ENCODE measurements at places on chromosomes 16 and 17.

GRCh38 chr17:61211236-61211635, 188.4 kb upstream of the TBX2 start:
- DNase-seq = no peak

GRCh38 chr16:66647866-66648265, 43.4 kb downstream of the CMTM3 start:
- DNase-seq = no peak

DNA sequence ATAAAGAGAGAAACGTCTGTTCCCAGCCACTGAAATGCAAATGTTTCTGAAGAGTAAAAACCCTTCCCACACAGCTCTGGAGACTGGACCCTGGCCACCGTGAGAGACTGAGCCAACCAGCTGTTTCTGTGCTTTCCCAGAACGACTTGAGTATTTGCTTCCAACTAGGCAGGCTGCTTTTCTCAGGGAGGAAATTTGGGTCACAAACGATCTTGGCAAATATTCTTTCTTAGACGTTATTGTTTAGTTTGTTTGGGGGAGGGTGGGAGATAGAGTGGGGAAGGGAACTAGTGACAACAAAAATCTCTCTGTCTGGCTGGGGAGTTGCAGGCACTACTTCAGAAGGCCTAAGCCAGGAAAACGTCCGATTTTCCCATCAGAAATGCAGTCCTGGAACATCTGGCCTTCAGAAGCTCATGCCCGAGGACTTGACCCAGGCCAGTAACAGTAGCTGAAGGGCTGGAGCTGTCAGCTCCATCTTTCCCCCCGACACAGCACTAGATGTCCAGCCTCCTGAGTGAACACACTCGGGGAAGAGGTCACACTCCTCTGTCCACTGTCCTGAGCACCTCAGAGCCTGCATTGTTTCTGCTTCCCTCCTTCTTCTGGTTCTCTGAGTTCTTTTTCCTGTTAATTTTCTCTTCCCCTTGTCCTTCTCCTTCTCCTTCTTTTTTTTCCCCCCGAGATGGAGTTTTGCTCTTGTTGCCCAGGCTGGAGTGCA, 4.0 kb downstream of the CCDC92B start:
- no peak for DNase-seq

DNA sequence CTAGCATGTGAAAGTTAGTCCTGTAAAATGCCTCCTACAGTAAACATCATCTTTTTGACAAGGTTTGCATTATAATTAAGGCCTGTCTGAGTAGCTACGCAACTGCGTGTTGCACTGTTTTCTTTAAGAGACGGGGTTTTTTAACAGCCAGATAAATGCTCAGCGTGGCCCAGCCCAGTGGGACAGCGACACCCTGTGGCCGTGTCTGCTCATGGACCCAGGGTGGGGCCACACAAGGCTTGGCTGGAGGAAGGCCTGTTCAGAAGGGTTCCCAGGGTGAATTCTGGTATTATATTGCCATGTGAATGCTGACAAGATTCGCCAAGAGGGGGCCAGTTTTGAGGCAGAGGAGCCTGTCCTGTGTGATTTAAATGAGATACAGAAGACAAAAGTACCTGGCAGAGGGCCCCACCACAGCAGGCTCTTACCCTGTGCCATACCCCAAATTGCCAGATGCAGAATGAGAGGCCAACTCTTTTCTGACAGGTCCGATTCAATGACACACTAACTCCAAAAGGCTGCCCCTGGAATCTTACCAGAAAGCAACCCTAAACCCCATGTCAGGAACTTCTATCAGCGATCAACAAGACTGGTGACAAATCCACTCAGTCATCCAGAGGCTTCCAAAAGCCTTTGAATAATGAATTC, 65.9 kb upstream of the IRX6 start:
- DNase-seq = no peak

- DNase-seq = no peak
These were observed 98.5 kb downstream of the TNFRSF13B start for GRCh38 chr17:16873174-16874035.

GRCh38 chr16:4385789-4386450, 14.3 kb downstream of the VASN start:
- no peak for DNase-seq

GRCh38 chr16:85051067-85051581, 23.5 kb downstream of the KIAA0513 start:
- no peak for DNase-seq

GRCh38 chr16:21103941-21104860, 46.4 kb downstream of the DNAH3 start:
- DNase-seq = no peak

- DNase-seq = no peak
These were observed 64.9 kb downstream of the ZNF652 start for GRCh38 chr17:49297141-49297540.

DNA sequence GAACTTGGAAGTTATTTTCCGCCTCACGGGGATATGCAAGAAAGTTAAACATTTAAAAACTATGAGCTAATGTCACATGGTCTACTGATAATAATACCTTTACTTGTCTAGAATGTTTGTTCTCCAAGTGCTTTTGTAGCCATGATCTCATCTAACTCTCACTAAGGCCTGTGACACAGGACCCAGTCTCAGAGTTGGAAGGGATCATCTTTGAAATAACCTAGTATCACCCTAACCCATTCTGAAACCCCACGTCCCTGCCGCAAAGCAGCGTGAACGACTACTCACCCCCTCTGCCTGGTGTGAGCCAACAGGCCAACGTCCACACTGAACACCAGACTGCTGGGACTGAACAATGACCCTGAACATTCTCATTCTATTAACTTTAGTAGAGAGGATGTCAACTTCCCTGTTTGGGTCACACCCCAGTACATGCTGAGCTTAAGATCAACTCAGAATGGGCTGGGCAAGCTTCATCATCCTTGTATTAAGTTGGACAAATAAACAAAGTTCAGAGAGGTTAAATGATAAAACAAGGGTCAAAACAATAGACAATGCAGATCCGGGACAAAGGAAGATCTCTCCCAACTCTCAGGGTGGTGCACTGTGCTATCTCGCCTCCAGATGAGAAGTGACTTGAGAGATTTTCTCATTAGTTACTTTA, 54.8 kb upstream of the BCAR1 start:
- DNase-seq = no peak

DNA sequence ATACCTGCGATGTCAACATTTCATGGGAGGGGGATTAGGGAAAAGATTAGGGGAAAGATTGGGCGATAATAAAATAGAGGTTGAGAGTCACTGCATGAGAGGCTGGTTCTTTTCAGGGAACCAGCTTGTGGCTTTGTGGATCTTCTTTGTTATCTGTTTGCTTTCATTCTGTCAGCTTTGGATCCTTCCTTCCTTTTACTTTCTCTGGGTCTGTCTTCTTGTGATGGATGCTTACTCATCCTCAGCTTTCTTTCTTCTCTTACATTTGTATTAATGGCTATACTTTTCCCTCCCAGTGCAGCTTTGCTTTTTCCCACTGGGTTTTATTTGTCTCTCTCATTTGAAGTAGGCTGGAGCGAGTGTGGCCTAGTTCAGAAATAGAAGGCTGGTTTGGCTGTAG, 47.1 kb downstream of the RPTOR start:
- no peak for DNase-seq

DNA sequence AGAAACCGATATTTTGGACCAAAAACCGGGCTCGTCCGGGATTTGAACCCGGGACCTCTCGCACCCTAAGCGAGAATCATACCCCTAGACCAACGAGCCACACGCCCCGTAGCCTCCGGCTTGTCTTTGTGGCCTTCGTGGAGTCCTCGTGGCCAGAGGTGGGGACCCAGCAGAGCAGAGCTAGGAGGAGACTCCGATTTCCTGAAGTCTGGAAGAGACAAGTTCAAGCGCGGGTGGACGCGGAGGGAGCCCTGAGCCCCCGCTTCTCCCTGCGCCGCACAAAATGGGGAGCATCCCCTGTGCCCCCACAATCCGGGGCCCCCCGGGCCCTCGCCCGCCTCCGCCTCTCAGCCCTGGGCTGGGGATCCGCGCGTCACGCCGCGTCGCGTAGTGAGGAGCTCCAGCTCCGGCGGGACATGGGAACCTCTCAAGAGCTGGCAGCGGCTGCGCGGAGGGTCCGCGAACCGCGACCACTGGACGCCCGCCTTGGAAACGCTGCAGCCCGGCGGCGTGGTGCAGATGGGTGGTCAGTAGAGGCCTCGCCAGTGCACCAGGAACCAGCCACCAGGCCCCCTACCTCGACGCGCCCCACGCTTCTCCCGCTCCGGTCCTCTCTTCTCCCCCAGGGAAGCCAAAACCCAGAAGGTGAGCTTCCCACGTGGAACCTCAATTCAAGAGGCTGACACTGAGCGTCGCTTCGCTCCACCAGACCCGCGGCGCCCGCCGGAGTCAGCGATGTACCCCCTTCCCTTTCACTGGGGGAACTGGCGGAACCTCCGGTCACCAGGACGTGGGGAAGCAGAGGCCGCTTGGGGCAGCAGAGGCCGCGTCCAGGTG, 5.2 kb upstream of the OR1F1 start:
- no peak for DNase-seq

GRCh38 chr17:17156511-17156910, 49.6 kb downstream of the PLD6 start:
- DNase-seq = no peak

- no peak for DNase-seq
These were observed 239.2 kb upstream of the AXIN2 start for GRCh38 chr17:65800655-65801054.

- DNase-seq = no peak
These were observed 33.5 kb downstream of the SRL start for GRCh38 chr16:4208341-4208751.

GRCh38 chr17:68832109-68832802, 122.9 kb downstream of the ABCA8 start:
- no peak for DNase-seq

- no peak for DNase-seq
These were observed 9.8 kb downstream of the SARM1 start for GRCh38 chr17:28381141-28381825.

Measured in NCI-H1417 treated with DMSO at 0.1 percent for 48 hours (cell line).